ENCODE measurements at places on chromosomes 2 and 18.

DNA sequence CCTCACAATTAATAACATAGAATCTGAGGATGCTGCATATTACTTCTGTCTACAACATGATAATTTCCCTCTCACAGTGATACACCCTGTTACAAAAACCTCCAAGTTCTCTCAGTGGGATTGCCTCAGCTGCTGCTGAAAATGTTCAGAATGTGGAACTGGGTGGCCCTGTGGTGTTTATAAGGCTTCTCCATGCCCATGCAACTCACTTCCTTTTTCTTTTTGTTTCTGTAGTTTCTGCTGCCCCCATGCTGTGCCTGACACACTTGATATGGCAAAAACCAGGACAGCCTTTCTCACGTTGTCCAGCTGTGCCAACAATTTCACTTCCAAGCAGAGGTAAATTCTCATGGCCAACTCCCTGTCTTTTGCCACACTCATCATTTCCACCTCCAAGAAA lies 206.2 kb downstream of the RPIA start:
- no peak for DNase-seq

DNA sequence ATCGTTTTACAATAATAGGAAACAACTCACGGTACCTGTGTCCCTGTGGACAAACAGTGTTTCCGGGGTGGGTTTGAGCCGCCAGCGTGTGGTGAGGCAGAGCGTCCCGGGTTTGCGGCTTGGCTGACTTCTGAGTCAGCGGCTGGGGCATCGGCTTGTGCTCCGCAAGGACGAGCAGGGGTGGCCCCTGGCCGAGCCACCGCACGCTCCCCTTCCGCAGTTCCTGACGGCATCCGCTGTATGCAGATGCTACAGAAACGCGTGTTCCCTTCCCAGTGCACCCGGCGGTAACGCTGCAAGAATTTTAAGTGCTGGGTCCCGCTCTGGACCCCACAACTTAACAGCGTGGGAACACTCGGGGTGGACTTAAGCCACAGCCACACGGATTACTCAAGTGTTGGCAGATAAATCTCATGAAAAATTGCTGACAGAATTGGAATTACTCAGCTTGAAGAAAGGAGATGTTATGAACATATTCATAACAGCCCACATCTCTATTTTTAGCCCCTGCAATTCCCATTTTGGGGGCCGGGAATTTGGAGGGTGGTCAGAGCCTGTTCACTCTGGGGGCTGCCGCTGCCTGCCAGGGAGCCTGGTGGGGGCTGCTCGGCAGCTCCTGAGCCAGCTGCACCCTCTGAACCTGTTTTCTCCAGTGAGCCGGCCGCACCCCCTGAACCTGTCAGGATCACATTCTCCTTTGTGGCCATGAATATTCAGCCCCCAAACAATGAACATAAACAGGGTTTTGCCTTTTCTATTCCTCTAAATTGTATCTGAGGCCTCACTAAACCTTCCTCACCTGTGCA lies 12.6 kb upstream of the KCNG2 start:
- DNase-seq: peak; percentile 19

GRCh38 chr2:159091976-159092375 lies 123.5 kb downstream of the TANC1 start:
- no peak for DNase-seq

DNA sequence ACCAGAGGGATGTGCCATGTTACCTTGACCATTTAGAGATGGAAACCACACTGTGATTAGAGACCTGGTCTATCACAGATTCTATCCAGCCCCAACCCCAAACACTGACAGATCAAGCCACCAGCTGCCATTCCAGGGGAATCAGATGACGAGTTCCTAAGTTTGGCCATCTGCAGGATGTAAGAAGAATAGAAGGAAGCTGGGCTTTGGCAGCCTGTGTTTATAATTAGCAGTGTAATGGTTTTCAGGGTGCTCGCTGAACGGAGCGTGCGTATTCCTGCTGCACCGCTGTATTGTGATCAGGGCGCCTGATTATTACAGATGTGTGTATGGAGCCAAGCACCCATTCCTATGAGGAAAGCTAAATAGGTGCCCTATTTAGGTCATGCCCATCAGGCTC lies 138.1 kb downstream of the LRRC30 start:
- no peak for DNase-seq

GRCh38 chr2:241865957-241866789 lies 3.4 kb upstream of the RTP5 start:
- DNase-seq: peak; percentile 43

DNA sequence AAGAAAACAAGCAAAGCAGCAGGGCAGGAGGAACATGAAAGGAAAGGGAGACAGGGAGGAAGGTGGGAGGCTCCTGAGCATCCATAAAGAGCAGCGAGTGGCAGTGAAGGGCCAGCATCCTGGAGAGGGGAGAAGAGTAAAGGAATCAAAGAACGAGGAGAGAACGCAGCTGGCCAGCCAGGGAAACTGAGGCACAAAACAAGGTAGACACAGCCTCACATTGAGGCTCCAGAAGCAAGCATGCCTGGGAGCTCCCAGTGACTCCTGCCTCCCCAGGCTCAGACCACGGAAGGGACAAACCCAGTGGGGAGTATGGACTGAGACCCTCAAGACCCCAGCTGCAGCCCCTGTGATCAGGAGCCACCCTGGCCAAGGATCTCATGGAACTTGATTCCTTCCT lies 14.0 kb upstream of the TNS1 start:
- no peak for DNase-seq

GRCh38 chr18:12328179-12328823 lies 20.3 kb downstream of the TUBB6 start:
- DNase-seq: no peak

DNA sequence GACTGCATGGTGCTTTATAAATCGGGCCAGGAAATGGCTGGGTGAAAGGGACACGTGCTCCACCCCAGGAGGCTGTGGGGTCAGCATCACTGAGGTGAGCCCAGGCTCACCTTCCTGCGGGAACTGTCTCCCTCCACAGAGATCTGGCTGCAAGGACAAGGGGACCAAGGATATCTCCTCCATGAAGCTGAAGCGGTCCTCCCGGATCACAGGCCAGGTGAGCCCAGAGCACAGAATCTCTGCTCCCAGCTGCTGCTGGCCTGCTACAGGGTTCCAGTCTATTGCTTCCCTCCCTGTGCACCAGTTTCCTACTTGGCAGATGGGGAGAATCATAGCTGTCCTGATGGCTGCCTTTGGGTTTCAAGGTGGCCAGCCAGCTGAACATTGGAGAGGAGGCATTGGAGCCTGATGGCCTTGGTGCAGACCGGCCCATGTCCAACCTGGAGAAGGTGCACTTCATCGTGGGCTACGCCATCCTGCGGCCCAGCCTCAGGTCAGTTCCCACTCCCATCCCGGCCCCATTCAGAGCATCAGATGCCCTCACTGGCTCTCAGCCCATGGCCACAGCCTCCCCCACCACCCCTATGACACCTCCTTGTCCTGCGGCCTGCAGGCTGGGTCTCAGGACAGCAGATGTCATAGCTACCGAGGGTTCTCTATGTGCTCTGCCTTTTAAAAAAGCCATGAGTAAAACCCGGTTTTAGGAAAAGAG lies 33.7 kb upstream of the GPR17 start:
- DNase-seq: no peak
